ENCODE measurements at places on chromosomes 16 and 17. TPM values are rescaled to one million over a fixed set of nuclear protein-coding genes. Genes with fewer than 3 reads are reported as not detected.

The MLKL gene
- total RNA-seq = 10.8 TPM

The NATD1 gene
- 3.1 TPM for total RNA-seq

The CALB2 gene
- 0.36 TPM for total RNA-seq

The PHF12 gene
- total RNA-seq = 25.7 TPM

The IRF8 gene
- not detected for total RNA-seq

The ACAP1 gene
- not detected for total RNA-seq

The PROCA1 gene
- 0.49 TPM for total RNA-seq

The TBC1D3H gene
- not detected for total RNA-seq

The SMTNL2 gene
- total RNA-seq = not detected

The HBA2 gene
- not detected for total RNA-seq

The PERCC1 gene
- total RNA-seq = not detected

The VAT1L gene
- 4.6 TPM for total RNA-seq

The CLEC18C gene
- 0.90 TPM for total RNA-seq

The CRYM gene
- 2.0 TPM for total RNA-seq

The ATP2A1 gene
- total RNA-seq = 0.18 TPM

The UMOD gene
- not detected for total RNA-seq

The SPAG5 gene
- total RNA-seq = 31.8 TPM

The BICDL2 gene
- total RNA-seq = not detected

The CBFA2T3 gene
- total RNA-seq = not detected

The HNF1B gene
- total RNA-seq = not detected

The CD300E gene
- not detected for total RNA-seq

The KRT27 gene
- total RNA-seq = not detected

The KRTAP4-5 gene
- total RNA-seq = not detected

The RFWD3 gene
- 10.7 TPM for total RNA-seq

The CA7 gene
- not detected for total RNA-seq

The BOLA2 gene
- 23.5 TPM for total RNA-seq

The KRT20 gene
- not detected for total RNA-seq

The CDC27 gene
- total RNA-seq = 128 TPM

The ITGAL gene
- total RNA-seq = not detected

The NAGS gene
- total RNA-seq = 2.5 TPM
